ENCODE measurements at places on chromosomes 3 and 15.

DNA sequence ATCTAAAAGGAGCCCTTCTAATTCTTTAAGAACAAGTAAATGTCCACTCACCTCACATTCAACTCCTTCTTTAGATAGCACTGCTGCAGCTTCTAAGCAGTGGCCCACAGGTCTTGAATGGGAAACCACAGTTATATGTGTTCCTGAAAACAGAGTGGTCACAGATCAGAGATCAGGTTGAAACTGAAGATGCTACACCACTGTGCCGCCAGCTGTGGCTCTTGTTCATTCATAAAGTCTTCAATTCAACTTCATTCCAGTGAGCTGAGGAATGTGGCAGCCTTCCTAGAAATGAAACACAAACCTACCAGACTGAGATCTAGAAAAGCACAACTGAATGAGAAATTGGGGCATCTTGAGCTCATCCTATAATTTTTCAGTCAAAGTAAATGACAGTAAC is 4.0 kb downstream of the PDHB start:
- DNase-seq = no peak

- peak; percentile 66 for DNase-seq
Measured at GRCh38 chr3:128356822-128357221, 109.9 kb downstream of the DNAJB8 start.

GRCh38 chr3:142886940-142887339 is 1.9 kb downstream of the PCOLCE2 start:
- DNase-seq = no peak

DNA sequence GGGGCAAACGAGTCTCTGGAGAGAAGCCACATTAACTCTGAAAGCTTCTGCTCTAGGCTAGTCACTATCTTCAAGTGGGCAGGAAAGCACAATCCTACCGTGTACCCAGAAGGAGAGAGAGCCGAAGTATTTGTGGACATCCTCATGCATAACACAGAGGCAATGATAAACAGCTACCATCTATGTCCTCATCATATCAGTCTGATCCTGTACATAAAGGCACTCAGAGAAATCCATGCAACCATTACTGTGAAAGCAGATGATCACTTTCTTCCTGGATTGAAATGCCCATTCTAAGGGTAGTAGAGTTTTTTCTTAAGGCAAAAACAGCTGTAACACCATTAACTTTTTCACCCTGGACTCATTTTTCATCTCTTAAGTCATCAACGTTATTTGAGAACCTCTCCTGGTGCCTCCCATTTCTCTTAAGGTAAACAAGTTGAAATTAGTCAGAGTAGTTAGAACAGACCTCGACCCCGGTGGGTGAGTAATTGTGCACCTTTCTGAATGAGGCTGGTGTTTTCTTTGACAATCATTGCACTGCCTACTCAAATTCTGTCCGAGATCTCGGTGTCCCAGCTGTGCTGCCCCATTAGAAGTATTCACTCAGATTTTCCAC is 327.4 kb downstream of the SHQ1 start:
- DNase-seq = no peak
